Activated CD4-positive, CD25-positive, alpha-beta regulatory T cell treated with anti-CD3 and anti-CD28 coated beads, Interleukin-2, amount 50 U/mL, for 16 hours (primary cell): ENCODE measurements at places on chromosomes 5 and 9.

- no peak for DNase-seq
Observed at GRCh38 chr5:91521334-91521733, 138.2 kb upstream of the ARRDC3 start.

GRCh38 chr5:132510076-132510475 lies 19.5 kb upstream of the IRF1 start:
- DNase-seq: no peak

- DNase-seq: no peak
Observed at GRCh38 chr5:180636403-180637075, 12.9 kb downstream of the FLT4 start.

DNA sequence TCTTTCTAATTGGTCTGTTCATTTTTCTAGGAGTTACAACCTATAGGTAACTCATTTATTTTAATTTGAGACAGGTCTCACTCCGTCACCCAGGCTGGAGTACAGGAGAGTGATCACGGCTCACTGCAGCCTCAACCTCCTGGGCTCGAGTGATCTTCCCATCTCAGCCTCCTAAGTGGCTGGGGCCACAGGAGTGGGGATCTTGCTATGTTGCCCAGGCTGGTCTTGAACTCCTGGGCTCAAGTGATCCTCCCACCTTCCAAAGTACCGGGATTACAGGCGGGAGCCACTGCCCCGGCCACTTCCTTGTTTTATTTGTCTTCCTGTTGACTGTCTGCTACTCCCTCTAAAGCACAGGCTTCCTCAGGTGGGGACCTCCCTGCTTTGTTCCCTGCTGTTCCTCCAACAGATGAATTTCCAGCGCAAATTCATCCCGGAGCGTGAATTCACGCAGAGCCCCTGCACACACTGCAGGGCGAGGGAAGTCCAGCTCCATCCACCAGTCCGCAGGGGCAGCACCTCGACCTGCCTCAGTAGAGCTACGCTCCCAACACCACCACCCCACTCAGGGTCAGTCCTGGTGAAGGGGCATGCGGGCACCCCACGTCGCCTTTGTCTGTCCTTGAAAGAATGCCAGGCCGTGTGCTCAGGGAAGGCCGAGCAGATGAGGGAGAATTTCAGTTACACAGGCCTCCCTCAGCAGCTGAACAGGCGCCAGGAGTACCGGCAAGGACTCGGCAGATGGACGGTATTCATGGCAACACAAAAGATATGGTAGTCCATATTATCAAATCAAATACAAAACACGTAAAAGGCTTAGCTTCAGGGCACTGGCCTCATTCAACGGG lies 6.3 kb downstream of the QSOX2 start:
- no peak for DNase-seq

DNA sequence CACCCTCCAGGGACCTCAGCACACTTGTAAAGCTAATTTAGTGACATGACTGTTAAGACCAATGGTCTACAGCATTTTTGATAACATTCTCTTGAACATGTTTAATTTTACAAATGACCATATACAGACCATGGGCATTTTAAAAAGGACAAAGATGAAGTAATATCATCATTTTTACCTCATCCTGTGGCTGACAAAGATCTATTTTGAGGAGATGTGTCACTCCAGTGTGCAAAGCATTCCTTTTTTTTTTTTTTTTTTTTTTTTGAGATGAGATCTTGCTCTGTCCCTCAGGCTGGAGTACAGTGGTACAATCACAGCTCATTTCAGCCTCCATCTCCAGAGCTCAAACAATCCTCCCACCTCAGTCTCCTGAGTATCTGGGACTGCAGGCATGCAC lies 118.2 kb upstream of the TBC1D2 start:
- DNase-seq: no peak
